ENCODE measurements at places on chromosomes 4 and X. TPM values are rescaled to one million over a fixed set of nuclear protein-coding genes. Genes with fewer than 3 reads are reported as not detected.

The PCSK1N gene
- 16.5 TPM for total RNA-seq

GRCh38 chr4:83118869-83119268, 4.3 kb upstream of the PLAC8 start:
- no peak for DNase-seq

DNA sequence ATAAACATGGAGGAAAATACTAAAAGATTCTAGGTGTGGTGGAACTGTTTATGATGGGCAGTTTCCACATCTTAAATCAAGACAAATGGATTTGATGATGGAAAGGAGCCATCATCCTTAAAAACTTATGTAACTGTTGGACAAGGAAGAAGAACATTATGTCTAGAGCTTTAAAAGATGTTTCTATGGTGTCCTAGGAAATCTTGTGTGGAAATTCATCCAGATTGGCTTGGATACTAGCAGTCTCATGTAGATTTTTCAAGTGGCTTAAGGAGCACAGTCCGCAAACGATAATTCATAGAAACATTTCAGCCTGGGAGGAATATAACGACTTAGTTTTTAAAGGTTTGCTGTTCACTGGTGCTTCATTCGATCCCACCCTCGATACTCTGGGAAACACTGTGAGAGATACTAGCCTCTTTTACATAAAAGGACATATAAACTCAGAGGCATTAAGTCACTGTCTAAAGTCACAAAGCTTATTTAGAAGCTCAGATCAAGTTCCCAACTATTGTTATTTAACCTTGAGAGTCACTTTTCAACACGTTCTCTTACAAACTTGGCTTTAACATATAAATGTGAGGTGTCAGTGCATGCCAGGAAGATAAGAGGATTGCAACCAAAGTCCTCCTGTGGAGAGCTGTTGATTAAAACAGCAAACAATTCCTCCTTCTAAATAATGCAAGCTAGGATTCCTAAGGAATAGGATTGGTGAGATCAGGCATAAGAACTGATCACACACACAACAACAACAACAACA, 135.7 kb upstream of the SCML1 start:
- no peak for DNase-seq

The DRP2 gene
- 0.10 TPM for total RNA-seq

GRCh38 chr4:41757521-41758156, 9.1 kb upstream of the PHOX2B start:
- peak; percentile 16 for DNase-seq

GRCh38 chr4:143207555-143207954, 22.8 kb downstream of the USP38 start:
- no peak for DNase-seq

DNA sequence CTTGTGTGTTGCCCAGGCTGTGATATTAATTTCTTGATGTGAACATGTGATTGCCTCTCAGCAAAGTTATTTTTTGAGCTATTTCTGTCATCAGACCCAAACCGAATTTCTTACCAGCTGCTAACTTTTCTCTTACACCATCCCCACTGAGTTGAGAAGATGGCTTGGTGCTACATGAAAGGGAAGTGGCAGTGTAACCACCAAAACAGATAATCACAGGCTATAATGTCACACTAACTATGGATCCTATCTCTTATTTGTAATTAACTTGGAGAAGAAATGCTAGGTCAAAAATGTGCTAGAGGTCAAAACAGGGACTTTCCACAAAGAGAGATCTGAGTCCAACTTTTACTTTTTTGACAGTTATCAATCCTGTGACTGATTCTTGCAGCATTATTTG, 43.8 kb downstream of the ELOVL6 start:
- DNase-seq, result no peak

The TNIP3 gene
- 1.9 TPM for total RNA-seq

DNA sequence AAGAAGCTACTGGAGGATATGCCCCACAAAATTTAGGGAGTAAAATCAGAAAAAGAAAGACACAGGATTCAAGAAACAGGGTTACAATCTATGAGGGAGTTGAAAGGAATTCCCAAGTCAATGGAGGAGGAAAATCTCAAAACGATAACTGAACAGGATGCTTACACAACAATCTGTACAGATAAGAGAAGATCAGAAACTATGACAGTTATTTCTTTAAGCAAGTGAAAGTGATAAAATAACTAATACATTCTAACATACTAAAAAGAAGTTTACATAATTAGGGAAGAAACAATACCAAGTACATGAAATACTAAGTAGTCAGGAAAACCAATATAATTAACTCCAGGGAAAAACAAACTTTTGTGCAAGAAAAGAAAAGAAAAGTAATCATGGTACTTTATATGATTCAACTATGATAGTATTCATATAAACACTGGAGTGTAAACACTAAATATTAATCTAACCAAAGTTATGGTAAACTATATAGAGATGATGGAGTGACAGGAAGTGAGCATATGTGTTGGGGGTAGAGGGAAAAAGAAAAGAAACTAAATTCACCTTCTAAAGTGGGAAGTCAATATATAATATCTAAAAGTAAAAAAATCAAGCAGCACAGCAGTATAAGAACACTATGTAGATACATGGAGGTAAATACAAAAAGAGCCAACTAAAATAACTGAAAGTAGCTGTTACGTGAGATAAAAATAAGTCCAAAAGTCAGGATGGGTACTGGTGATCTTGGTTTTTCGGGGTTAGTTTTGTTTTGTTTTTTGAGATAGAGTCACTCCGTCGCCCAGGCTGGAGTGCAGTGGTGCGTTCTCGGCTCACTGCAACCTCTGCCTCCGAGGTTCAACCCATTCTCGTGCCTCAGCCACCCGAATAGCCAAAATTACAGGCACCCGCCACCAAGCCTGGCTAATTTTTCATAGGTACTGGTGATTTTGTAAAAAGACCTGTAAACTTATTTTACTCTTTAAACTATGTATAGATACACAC, 99.3 kb downstream of the TEX11 start:
- DNase-seq, result no peak

- no peak for DNase-seq
These were observed 43.7 kb upstream of the NPY2R start for GRCh38 chr4:155164718-155165117.

The SPATA4 gene
- 0.19 TPM for total RNA-seq

DNA sequence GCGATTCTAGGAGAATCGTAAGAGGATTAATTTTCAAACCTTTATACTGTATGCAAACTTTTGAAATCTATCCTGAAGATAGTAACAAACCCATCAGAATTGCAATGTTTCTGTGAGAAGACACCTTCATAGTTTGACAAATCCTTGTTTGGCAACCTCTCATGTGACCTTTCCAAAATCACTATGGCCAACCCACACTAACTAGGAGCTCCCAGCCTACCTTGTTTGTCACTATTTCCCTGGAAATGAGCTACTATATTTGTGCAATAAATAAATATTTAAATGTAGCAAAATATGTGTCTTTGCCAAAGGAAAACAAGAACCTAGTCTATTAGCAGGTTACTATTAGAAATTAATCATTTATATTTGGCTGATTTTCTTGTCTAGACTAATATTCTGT, 173.7 kb downstream of the PPP1R2C start:
- no peak for DNase-seq

The IL3RA gene
- total RNA-seq, result not detected

DNA sequence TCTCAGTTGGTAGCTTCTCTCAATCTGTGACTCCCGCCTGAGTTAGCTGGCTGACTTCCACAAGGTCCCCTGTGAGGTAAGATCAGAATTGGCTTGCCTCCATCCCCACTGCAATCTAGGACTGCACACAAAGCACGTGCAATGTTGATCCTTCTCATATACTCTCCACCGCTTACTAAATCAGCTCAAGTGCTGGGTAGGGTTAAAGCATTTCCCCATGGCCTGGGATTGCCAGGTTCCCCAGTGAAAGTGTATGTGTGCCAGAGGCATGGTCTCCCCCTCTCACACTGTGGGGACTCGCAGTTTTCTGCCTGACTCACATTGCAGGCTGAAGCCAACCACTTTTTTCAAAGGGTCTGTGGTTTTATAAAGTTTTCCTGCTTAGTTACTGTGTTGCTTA, 886.9 kb downstream of the FAM133A start:
- no peak for DNase-seq

- DNase-seq, result no peak
These were observed 191.7 kb downstream of the PRDM5 start for GRCh38 chr4:120730777-120731320.

DNA sequence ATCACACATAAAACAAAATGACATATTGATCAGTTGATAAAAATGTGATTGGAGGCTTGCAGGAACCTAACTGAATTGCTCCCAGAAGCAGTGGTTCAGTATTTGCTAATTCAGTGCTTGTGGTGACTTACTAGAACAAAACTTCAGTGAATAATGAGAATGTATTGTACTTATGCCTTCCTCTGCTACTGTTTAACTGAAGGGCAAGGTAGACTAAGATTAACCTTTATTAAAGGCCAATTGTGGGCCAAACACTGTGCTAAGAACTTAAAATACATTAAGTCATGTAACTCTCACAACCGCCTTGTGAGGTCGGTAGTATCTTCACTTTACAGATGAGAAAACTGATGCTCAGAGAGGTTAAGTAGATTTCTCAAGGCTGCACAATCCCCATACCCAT, 14.9 kb downstream of the IGFBP7 start:
- DNase-seq, result no peak

- no peak for DNase-seq
These were observed 488.3 kb downstream of the CFAP47 start for GRCh38 chrX:36407836-36408235.

- no peak for DNase-seq
These were observed 148.6 kb downstream of the SLC4A4 start for GRCh38 chr4:71487344-71487920.

- no peak for DNase-seq
These were observed 621 bp upstream of the SUV39H1 start for GRCh38 chrX:48695925-48696300.

DNA sequence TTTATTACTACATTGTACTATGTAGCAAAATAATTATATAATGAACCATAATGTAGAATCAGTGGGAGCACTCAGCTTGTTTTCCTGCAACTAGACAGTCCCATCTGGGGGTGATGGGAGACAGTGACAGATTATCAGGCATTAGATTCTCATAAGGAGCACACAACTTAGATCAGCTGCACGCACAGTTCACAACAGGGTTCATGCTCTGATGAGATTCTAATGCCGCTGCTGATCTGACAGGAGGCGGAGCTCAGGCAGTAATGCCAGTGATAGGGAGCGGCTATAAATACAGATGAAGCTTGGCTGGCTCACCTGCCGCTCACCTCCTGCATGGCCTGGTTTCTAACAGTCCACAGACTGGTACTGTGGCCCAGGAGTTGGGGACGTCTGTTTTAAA, 199.2 kb downstream of the MAB21L2 start:
- no peak for DNase-seq

DNA sequence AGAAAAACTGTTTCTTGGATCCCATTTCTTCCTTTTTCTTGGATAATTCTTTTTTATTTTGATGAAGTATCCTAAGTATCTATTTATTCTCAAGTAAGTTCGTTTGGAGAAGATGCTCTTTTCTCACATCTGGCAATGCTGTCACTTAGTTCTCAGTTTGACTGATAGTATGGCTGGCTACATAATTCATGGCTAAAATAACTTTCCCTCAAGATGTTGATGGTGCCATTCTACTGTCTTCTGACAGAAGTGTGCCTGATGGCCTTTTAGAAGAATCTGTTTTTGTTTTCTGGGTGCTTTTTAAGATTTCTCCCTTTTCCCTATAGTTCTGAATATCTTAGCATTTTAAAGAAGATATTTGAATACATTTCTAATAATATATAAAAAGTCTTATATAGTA, 41.6 kb downstream of the EVC2 start:
- DNase-seq, result no peak

GRCh38 chr4:146222313-146222712, 8.0 kb downstream of the REELD1 start:
- peak; percentile 75 for DNase-seq

GRCh38 chrX:147498796-147499195, 412.9 kb upstream of the FMR1 start:
- no peak for DNase-seq

DNA sequence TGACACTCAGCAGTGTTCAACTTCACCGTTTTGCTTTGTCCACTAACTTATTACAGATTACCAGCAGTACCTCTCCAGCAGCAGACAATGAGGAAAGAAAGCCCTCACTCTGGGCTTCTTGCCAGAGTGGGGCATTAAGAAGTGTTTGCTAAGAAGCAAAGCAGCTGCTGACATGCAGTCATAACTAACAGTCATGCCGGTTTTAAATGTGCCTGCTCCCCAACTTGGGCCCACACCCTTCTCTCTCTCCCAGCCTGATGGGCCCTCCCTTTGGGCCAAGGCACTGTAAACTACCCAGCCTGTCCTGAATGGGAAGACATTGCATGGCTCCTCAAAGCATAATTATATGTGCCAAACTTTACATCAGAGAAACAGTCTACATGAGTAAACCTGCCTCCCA, 54.6 kb upstream of the HHIP start:
- peak; percentile 67 for DNase-seq

DNA sequence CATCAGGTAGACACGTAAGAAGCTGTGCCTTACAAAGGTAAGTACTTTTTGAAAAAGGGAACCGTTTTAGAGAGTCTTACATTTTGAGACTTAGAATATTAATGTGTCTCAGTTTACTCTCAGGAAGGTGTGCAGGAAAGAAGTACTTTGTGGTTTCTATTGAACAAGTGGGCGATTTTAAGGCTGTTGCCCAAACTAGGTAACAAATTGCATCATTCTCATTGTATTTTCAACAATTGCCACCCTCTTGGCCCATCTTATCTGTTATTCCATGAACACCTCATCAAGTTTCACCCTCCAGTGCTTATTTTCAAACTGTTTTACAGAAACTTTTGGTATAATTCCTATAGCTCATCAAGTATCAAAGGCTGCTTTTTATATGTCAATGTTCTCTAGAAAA, 158.3 kb downstream of the SLC4A4 start:
- DNase-seq, result no peak

DNA sequence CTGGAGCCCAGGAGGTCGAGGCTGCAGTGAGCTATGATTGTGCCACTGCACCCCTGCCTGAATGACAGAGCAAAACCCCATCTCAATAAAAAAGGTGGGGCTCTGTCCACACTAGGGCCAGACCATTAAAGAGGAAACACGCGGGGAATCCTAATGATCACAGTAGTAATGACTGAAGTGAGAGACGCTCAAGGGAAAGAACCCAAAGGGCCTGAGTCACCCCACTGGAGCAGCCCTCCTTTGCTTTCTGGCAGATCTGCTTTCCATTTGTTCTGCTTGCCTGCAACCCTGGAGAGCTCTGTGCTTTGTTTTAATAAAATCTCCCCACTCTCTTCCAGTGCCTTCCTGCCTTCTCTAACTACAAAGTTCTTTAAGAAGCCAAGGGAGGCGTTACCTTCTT, 5.0 kb downstream of the TFDP3 start:
- no peak for DNase-seq

The CENPVL2 gene
- not detected for total RNA-seq

- no peak for DNase-seq
These were observed 43.7 kb downstream of the RPS6KA6 start for GRCh38 chrX:84144281-84144680.

The ARMCX2 gene
- total RNA-seq, result 31.3 TPM

- no peak for DNase-seq
These were observed 62.2 kb downstream of the EVC start for GRCh38 chr4:5773271-5773555.
